Epithelial cell of esophagus (primary cell): ENCODE measurements at places on chromosomes 3 and 15.
A peak's percentile ranks its signal among the peaks of the same experiment; 100 is the strongest.

DNA sequence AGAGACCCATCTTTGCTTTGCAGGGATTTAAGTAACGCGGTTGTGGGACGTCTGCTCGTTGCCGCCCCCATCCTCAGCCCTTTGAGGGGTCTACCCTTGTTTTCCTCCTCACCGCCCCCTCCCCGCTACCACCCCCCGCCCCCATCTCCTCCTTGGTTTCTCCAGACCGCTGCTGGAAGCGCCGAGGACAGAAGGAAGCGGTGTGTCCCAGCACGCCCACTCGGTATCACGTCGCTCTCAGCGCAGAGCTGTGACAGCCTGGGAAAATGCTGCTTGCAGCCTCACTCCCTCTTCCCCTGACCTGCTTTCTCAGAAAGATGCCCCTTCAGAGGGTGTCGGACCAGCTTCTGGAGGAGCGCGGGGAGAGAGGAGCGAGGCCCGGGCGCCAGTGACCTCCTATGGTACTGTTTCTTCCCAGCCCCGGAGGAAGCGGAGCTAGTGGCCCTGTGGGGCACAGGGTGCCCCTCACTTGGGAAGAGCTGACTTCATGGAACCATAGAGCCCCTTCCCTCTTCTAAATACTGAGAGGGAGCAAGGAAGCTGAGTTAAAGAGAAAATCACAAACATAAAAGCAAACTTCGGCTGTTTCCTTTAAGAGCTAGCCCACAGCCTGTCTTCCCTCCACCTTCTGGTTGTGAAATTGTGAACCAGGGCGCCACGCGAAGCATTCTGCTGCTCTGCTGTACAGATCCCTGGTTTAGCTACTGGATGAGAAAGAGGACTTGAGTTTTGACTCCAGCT lies 698 bp downstream of the IL1RAP start:
- DNase-seq: peak; percentile 64

DNA sequence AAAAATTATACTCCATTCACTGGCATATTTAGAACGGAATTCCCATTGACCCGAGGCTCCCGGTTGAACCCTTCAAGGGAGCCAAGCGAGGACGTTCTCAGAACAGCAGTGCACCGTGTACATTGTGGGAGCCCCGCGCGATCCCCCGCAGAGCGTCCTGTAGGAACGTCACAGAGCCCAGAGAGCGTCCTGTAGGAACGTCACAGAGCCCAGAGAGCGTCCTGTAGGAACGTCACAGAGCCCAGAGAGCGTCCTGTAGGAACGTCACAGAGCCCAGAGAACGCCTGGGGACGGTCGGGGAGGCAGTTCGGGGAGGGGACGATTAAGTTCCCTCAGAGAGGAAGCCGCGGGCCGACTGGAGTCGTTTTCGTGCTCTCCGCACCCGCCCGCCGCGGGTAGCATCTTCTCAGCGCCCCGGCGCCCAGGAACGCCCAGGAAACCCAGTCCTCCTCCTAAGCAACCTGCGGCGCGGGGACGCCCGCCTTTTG lies 506 bp upstream of the ATP1B3 start:
- DNase-seq: peak; percentile 66

DNA sequence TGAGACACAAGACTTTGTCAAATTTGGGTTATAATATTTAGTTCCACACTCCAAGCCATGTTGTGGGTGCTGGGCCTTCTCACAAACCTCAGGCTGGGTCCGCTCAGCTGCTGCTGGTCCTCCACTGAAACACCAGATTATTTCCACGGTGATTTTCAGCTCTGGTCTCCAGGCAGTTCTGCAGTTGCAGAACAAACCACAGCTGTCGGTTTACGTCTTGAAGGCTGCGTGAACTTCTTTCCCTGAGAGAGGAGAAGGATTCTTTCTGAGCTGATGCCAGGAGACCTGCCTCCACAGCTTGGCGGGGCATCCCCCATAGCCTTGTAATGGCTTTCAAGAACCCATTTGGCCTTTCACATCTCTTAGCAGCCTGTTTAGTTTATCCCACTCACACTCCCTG lies 16.2 kb downstream of the GALNT15 start:
- DNase-seq: no peak

GRCh38 chr3:189838291-189838690 lies 207.1 kb downstream of the TP63 start:
- DNase-seq: peak; percentile 72

DNA sequence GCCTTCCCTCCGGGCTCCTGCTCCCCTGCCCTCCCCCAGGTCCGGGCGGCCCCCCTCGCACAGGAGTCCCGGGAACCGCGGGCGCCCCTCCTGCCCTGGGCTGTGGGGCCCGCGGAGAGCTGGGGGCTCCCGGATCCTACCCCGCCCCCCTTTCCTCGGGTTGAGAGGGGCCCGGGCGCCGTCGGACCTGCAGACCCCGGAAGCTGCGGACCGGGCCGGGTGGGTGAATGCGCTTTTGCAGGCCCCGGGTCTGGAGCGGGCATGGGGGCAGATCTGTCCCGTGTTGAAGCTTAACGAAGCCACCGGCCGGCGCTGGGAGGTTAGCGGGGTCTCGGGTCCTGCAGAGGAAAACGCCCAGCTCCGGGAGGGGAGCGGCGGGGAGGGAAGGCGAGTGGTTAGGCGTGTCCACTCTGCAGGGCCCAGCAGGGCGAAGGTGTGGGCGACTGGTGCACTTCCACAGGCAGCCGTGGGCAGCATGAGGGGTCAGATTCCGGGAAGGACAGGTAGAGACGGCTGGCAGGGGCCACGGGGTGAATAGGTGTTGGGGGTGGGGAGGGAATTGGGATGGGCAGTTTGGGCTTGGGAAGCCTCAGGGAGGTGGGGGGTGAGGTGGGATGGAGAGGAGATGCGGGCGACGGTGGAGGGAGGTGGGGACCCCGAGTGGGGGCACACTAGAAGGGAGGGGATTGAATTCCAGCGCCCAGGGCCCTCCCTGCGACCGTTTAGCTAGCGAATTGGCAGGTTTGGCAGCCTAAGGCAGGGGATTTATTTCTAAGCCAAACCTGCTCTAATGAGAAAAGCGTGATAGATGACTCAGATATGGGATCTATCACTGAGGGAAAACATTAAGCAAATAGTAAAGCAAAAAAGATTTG lies 635 bp downstream of the CD276 start:
- DNase-seq: peak; percentile 86

- DNase-seq: no peak
These were observed 120.2 kb downstream of the NR1I2 start for GRCh38 chr3:119902061-119902460.

- DNase-seq: no peak
These were observed 86.7 kb downstream of the MCF2L2 start for GRCh38 chr3:183341545-183342288.

GRCh38 chr3:52774901-52775864 lies 2.2 kb upstream of the ITIH1 start:
- no peak for DNase-seq

GRCh38 chr3:148146947-148147826 lies 550.5 kb upstream of the AGTR1 start:
- DNase-seq: peak; percentile 80

DNA sequence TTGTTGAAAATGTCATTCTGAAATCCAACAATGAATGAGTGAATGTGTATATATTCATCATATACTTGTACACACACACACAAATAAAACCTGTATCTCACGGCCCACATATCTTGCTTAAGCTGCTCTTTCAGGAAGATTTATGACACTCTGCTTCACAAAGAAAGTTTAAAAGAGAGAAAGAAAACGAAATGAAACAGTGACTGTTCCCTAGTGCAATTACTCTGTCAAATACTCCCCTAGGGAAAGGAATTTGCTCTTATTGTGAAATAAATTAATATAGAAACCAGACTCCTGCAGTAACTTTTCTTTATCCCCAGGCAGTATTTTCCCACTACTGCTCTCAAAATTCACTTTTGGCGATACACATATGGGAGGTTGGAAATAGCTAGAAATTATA lies 329.1 kb downstream of the VPS13C start:
- DNase-seq: no peak

- peak; percentile 8 for DNase-seq
These were observed 110.5 kb upstream of the GAP43 start for GRCh38 chr3:115512565-115513415.

DNA sequence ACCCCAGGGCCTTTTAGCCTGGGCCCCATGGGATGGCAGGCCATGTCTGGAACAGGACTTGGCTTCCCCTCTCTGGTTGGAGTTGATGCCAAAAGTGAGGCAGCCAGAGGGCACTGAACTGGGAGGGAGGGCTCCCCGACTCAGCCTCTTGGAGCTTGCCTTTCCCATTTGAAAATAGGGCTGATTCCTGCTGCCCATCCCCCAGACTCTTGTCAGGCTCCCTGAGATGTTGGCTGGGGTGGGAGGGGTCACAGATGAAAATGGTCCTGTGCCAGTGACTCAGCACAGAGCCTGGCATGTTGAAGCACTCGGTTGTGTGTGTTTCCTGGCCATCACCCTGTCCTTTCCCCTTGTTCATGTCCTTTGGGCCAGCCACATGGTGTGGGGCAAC lies 6.6 kb downstream of the PPCDC start:
- DNase-seq: peak; percentile 27
